Suppressor macrophage treated with lipopolysaccharide for 1 hour (primary cell): ENCODE measurements at places on chromosomes 5 and 9.

GRCh38 chr5:177023303-177023664 lies 788 bp downstream of the ZNF346 start:
- peak; percentile 13 for DNase-seq

DNA sequence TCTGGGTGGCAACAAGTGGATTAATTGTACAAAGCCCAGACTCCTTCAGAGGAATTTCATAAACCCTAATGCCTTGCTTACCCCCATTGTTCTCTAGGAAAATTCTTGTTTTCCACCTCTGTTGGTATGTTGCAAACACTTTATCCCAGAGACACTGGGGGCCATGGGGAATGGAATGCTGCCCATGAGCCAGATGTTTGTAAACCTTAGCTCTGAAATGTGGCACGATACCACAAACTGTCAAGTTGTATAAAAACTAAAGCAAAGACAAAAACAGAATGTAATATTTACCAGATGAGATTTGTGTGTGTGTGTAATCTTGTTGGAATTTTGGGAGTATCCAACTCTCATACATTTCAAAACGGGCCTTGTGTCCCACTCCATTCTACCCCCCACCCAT lies 465.0 kb downstream of the EBF1 start:
- DNase-seq, result no peak

DNA sequence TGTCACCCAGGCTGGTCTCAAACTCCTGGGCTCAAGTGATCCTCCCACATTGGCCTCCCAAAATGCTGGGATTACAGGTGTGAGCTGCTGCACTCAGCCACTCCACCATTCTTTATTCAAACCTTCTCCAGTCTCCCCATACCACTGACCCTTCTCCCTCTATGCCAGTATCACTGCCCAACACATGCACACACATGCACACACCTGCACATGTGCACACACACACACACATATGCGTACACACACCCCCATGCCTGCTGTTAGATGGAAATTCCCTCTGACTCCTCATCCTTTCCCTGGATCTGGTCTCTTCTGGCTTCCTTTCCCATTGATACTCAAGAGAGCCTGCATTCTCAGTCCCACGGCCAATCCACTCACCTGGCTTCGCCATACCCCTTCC lies 170.0 kb downstream of the CRB2 start:
- DNase-seq, result no peak

DNA sequence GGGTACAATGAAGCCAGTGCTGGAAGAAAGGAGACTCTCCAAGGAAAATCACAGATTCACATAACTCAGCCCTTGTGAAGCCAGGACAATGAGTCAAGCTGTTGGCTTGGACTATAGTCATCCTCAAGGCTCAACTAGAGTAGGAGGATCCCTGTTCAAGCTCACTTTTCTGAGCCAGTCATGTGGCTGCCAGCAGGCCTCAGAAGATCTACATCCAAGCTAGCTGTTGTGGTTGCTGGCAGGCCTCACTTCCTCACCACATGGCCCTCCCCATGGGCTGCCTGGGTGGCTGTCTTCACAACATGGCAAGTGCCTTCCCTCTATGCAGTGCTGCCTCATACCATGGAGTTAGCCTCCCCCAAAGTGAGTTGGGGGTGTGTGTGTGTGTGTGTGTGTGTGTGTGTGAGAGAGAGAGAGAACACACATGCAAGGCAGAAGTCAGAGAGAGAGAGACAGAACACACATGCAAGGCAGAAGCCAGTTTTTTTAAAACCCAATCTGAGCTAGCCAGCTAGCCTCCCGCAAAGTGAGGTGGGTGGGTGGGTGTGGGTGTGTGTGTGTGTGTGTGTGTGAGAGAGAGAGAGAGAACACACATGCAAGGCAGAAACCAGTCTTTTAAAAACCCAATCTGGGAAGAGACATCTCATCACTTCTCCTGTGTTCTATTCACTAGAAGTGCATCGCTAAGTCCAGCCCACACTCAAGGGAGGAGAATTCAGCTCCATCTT lies 17.1 kb downstream of the SCAI start:
- peak; percentile 85 for DNase-seq

- DNase-seq, result no peak
These were observed 134.4 kb upstream of the ABCA1 start for GRCh38 chr9:105062222-105062855.

DNA sequence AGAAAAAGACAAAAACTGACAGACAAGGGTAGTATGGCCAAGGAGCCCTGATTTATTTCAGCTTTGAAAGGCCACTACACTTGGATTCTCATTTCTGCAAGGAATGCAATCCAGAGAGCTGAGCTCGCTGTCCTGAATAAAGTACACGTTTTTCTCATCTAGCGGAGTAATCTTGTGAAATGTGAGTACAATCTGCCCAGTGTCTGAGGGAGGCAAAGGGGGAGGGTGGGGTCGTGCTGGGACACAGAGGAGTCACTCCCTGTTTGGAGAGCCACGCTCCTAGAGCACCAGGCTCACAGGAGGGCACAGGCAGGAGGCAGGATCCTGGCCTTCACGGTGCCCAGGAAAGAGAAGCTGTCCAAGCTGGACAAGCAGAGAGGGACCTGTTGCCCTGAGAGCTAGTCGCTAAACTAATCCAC lies 51.0 kb upstream of the IFNK start:
- DNase-seq, result no peak

GRCh38 chr5:179769271-179769670 lies 24.5 kb upstream of the LTC4S start:
- peak; percentile 71 for DNase-seq

GRCh38 chr5:9479361-9479760 lies 66.5 kb downstream of the SEMA5A start:
- DNase-seq, result no peak

- peak; percentile 81 for DNase-seq
These were observed 2.9 kb upstream of the LCP2 start for GRCh38 chr5:170300361-170301013.

GRCh38 chr5:68374796-68375518 lies 159.4 kb downstream of the PIK3R1 start:
- DNase-seq, result peak; percentile 30

- no peak for DNase-seq
These were observed 475.5 kb downstream of the CETN3 start for GRCh38 chr5:89934069-89934468.

- no peak for DNase-seq
These were observed 9.9 kb downstream of the FRMPD1 start for GRCh38 chr9:37660691-37661090.

DNA sequence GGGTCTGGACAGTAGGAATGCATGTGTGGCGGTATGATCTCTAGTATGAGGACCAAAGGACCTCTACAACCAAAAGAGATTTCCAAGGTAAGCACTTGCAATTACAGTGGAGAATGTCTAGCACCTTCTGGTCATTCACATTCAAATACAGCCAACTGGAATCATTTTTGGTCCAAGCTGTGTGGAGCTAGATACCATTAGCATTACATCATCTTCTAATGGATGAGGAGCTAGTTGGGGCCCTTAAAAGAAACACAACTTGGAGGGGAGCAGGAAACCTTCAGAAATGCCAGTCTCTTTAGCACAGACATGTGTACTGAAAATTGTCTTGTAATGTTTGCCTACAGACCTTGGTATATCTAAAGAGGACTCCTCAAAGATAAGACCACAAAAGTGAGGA lies 244.7 kb downstream of the BNC2 start:
- no peak for DNase-seq

DNA sequence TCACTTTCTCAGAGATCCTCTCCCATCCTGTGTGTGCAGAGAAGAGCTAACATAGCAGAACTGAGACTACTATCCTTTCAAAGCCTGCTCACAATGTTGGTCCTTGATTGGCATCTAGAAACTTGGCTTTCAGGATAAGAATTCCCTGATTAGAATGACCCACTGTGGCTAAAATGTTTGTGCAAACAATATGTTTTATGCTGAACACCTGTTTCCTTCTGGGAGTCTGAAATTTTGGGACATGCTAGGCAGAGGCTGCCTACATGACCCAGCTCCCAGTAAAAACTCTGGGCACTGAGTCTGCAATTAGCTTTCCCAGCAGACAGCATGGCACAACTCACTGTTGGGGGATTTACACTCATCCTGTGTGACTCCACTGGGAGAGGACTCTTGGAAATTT lies 78.9 kb downstream of the CFAP95 start:
- DNase-seq, result no peak

GRCh38 chr9:82117026-82117811 lies 128.6 kb downstream of the SPATA31D1 start:
- DNase-seq, result no peak

- DNase-seq, result no peak
These were observed at the start of gene CTNND2 for GRCh38 chr5:11904265-11904906. TSS of gene CTNND2 (minus strand) at chr5:11904446. CDS start at chr5:11903853, 593 bp downstream.

DNA sequence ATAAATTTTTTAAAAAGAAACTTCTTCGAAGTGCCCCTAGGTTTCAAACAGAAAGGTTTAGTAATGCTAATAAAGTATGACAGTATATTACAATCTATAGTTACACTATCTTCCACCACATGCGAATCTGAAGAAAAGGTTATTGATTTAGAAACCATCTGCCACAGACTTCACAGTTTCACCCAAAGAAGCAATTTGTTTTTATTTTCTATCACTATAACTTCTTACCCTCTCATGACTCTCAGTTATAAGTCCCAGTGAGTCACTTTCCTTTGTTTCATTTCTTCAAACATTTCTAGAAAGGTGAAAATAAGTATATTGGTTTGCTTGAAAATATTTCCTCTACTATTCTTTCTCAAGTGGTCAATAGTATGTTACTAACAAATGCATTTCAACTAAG lies 93.6 kb downstream of the MCTP1 start:
- DNase-seq, result no peak

DNA sequence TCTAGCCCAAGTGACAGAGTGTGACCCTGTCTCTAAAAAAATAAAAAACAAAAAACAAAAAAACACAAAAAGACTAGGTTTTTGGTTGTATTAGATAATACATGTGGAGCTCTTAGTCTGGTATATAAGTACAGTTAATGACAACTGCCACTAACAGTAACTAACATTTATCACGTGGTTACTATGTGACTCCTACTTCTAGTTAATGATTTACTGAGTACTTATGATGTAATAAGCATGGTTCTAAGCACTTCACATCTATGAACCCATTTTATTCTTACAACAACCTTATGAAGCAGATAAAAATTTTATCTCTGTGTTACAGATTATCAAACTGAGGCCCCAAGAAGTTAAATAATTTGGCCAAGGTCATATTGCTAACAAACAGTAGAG lies 6.1 kb upstream of the TMEFF1 start:
- DNase-seq, result no peak

- DNase-seq, result no peak
These were observed 813.8 kb upstream of the DMAC1 start for GRCh38 chr9:8613346-8613825.

DNA sequence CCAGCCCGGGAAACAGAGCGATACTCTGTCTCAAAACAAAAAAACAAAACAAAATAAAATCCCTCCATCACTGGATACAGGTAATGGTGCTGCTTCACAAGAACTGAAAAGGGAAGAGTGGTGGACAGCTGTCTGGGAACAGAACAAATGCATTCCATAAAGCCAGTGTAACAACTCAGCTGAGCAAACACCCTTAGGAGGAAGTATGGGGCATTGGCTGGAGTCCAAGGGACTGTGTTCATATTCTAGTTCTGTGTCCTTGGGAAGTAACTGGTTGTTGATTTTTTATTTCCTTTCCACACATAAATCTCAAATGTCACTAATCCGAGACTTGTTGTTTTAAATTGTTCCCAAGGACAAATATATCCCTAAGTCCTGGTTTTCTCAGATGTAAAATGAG lies 38.3 kb downstream of the HTR1A start:
- DNase-seq, result no peak

DNA sequence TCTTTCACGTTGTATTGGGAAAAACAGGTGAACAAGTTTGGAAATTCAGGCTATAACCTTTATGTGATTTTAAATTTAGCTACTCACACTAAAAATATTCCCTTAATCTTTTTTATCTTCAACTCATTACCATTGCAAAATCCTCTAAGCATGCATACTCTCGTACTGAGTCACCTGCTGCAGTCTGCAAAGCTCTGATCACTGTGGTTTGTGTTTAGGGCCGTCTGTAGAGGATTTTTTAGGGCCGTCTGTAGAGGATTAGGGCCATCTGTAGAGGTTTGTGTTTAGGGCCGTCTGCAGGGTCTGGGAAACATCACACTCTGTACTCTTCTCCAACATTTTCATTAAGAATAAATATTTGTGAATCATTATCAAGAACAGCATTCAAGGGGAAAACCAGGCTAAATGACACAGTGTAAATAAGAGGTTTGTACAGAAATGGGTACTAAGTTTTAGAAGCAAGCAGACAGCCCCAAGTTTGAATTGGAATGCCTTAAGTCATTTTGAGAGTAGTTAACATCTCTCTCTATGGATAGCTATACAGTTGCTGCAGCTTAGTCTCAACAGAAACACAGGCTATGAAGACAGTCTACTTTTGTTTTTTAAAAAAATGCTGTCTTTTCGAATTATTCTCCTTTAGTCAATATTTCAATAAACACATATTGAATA lies 155.0 kb upstream of the TSLP start:
- DNase-seq, result no peak

DNA sequence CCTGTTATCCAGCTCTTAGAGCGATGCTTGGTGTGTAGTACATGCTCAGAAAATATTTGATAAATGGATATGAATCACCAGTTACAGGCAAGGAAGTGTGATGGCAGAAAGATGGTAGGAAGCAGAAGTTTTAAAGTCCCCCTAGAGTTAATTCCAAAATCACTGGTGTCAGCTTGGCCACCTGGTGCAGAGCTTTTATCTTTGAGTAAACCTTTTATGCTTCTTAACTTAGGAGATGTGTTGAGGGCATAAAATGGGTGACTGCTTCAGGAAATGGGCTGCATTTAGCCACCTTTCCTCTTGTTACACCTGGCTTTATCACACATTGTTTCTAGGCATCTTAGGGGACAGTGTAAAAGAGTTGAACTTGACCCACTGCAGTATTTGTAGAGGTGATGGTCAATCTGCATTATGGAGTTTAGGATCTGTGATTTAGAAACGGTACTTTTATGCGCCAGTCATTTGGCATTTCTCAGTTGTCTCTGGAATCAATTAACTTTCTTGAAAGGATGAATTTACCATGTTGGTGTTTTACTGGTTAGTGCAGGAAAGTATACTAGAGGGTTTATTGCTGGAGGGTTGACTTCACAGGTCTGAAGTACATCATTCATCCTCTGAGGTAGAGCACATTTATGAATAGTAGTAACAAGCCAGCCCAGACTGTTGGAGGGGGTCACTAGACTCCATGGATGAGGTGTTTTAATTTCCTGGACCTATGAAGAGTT lies 7.5 kb upstream of the FAM120AOS start:
- DNase-seq, result no peak

- no peak for DNase-seq
These were observed 55.3 kb upstream of the SLCO6A1 start for GRCh38 chr5:102554082-102554481.

DNA sequence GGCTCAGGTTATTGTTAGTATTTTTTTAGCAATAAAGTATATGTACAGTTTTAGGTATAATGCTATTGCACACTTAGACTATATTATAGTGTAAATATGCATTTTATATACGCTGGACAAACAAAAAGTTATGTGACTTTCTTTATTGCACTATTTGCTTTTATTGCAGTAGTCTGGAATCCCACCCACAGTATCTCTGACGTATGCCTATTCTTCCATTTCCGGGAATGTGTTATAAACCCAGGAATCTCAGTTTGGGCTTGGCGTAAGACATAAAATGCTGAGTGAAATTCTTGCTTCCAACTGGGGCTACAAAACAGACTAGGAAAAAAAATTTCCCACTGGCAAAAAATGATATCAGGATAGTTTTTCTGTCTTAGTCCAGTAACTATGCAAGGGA lies 119.1 kb downstream of the HTR1A start:
- DNase-seq, result no peak
